NCI-H1048 (cell line): ENCODE measurements at places on chromosomes 3 and 15.

DNA sequence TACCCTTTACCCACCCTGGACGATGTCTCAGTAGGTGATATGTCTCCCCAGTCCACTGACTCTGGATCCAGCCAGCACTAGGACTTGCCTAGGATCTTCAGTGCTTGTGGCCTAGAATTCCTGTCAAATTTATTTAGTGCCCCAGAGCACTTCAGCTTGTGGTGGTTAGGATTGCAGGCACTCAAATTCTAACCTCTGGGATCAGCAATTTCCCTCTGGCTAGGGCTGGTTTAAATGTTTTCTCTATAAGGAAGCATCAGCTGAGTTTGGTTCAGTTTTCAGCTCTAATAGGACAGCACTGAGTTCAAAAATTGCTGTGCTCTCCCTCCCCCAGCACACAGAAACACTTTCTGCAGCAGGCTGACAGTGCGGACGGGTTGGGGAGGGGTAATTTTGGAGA lies 8.1 kb downstream of the OR5H6 start:
- DNase-seq = no peak

GRCh38 chr3:108378153-108378951 lies 82.0 kb downstream of the HHLA2 start:
- no peak for DNase-seq

DNA sequence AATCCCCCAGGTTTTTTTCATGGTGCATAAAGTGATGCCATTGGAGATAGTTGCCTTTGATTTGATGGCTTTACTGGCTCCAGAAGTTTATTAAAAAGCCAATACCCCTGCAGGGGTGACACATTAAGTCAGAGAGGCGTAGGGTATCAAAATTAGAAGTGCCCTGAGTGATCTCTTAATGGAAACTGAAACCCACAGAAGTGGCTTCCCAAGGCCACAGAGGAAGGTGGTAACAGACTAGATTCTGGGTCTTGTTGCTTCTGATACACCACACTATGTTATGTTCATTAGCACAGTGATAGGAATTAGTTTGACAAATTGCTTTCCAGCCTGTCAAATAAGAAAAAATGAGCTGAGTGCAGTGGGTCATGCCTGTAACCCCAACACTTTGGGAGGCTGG lies 112.3 kb downstream of the IQCH start:
- DNase-seq = no peak

DNA sequence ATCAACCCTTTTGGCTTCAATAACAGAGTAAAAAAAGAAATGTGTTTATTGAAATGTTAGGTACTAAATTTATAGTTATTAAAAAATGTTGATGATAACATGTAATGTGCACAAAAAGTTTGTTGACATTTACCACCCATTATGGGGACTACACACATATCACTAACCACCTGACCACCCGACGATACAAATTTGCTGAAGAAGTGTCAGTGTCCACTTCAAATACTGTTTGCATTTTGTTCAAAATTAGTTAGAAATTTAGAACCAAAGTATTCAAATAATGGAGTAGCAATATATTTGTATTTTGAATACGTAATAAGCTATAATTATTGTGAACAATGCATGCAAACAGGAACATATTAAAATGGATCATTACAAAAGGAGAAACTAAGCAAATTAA lies 54.4 kb downstream of the KCNH8 start:
- no peak for DNase-seq

DNA sequence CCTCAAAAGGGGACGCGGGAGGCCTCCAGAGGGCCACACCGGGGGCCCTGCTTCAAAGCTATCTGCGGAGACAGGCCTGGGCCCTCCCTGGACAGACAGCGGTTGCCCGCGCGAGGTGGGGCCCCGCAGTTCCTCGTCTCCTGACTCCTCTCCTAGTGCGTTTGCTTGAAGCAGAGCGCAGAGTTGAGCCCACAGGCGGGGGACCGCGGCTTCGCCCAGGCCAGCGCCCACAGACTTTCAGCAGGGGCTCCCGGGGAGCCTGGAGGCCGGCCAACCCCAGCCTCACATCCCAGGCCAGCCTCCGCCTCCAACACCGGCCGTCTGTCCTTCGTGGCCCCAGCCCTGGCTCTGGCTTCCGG lies 540 bp upstream of the ADAMTS7 start:
- DNase-seq = no peak

DNA sequence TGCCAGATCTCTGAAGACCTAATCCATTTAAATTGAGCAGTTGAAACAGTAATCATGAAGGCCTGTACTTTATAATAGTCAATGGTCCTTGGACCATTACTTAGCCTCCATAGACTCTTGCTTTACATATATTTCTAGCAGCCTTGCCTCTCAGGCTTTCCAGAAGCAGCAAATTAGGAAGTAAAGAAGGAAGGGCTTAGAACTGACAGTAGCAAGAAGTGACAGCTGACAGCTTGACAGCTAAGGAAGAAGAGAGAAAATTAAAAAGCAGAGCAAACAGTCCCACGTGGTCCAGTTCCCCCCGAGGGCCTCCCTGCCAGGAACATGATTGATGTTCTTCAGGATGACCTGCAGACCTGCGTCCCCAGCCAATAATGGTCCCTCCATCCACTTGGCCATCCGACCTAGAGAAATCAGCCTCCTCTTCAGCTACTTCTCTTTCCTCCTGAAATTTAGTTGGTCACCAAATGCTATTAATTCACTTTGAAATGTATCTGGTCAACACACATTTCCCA lies 15.0 kb upstream of the PSMD6 start:
- DNase-seq = no peak

DNA sequence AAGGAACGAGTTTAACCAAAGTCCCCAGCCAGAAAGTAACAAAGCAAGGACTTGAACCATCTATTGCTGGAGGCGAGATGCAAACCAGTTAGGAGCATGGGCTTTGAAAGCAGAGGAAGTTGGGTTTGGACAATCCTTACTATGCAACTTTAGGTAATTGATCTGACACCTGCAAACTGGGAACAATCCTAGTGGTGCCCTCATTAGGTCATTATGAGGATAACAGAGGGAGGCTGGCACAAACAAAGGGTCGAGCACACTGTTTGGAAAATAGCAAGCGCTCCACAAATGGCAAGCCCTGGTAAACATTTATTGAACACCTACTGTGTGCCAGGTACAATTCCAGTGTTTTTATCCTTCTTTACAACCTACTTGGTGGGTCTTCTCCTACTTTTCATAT lies 45.6 kb downstream of the WNT5A start:
- no peak for DNase-seq

GRCh38 chr15:64249406-64249805 lies 86.6 kb upstream of the PPIB start:
- DNase-seq = no peak

DNA sequence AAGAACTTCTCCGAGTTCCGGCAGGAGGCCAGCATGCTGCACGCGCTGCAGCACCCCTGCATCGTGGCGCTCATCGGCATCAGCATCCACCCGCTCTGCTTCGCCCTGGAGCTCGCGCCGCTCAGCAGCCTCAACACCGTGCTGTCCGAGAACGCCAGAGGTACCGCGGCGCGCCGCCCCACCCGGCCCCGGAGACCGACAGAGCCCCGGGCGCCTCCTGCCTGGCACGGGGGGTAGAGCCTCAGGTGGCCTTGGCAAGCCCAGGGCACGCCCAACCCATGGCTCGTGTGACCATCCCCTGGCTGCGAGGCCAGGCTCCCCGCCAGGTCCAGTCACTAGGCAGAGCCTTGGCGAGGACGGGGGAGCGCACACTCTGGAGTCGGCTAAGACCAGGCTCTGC lies 134.1 kb downstream of the LRRK1 start:
- no peak for DNase-seq

- DNase-seq = no peak
Observed at GRCh38 chr15:36666228-36666905, 86.9 kb downstream of the CDIN1 start.

DNA sequence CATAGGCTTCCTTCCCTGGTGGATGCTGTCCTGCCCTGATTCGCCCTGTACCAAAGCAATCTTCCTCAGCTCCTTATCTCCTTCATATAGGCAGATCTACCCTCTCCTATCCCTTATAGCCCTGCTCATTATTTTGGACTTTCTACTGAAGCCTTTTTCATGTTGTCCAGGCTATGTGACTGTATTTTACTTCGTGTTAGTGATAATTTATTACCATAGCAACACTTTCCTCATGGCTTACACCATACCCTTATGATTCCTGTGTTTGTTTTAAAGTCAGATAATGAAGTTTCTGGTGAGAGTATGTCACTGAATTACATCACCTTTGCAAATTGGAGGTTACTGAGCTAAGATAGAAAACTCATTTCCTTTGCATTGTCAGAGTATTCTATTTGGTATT lies 352.6 kb downstream of the NLGN1 start:
- no peak for DNase-seq

GRCh38 chr3:184180165-184180564 lies 5.5 kb downstream of the AP2M1 start:
- no peak for DNase-seq

DNA sequence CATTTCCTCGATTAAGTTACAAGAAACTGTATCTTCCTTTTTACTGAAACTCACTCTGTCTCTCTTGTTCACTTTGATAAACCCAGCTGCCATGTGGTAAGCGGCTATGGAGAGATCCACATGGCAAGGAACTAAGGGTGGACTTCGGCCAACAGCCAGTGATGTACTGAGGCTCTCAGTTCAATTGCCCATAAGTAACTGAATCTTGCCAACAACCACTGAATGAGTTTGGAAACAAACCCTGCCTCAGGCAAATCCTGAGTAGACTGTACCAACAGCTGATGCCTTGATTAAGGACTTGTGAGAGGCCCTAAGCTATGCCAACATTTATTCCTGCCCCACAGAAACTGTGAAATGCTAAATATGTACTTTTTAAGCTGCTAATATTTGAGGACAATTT lies 433.5 kb downstream of the PLOD2 start:
- no peak for DNase-seq

DNA sequence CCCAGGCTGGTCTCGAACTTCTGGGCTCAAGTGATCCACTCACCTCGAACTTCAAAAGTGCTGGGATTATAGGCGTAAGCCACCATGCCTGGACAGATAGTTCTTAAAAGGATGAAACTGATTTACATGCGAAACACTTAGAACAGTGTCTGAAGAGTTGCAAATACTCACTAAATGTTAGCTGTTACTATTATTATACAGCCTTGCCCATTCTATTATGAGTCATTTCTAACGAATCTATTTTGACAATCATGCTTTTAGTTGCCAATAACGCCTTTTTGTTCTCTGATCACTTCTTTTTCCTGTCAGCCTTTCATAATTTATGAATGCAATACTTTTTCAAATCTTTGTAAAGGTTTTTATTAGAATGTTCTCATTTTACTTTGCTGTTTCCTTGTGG lies 112.7 kb downstream of the SNRK start:
- DNase-seq = no peak

DNA sequence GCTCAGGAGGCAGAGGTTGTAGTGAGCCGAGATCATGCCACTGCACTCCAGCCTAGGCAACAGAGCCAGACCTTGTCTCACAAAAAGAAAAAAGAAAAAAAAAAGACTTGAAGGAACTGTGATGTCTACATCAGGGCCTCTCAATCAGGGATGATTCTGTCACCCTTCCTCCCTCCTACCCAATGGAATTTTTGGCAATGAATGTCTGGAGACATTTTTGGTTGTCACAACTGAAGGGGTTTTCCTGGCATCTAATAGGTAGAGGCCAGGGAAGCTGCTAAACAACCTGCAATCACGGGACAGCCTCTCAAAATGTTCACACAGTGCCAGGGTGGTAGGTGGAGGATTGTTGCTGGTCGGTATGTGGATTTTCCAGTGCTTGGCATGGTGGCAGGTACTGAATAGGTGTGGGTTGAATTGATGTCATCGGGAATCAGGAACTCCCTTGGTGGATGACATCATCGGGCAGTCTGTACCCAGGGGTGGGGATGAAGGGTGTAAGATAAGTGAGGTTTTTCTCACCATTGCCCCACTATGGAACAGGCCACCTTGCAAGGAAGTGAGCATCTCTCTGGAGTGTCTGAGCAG lies 71.3 kb downstream of the MESD start:
- no peak for DNase-seq

- DNase-seq = no peak
Observed at GRCh38 chr3:159263750-159264553, 462.1 kb downstream of the MFSD1 start.

- no peak for DNase-seq
Observed at GRCh38 chr3:108053067-108053466, 37.8 kb downstream of the CD47 start.

DNA sequence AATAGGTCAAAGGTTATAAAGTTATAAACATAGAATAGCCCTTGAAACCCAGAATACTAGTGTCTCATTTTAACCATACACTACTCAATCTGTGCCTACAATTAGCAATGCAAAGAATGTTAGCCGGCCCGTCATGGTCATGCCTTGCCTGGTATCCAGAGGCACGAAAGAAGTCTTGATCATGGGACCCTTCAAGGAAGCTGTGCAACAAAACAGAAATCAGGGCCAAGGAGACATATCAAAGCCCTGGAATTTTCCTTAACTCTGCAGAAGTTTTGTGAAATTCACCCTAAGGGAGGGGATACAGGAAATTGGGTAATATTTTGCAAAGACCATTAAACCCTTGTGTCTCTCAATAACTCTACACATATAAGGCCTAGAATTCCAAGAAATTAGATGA lies 482.4 kb downstream of the ROBO1 start:
- no peak for DNase-seq

GRCh38 chr3:107920538-107920937 lies 170.3 kb downstream of the CD47 start:
- DNase-seq = no peak

DNA sequence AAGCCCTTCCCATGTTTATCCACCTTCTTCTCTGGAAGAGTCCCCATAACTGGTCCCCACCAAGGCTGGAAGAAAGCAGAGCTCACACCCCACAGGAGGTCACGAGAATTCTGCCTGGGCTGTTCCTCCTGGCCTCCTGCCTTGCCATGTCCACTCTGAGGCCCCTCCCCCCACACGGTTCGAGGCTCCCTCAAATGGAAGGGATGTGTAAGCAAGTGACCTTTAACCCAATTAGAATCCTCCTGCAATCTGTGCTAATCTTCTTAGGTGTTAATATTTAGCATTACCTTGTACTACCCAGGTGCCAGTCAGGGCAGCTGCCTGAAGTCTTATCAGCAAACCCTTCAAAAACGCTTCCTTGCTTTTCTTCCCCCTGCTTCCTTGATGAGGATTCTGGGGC lies 32.4 kb upstream of the DYNC1LI1 start:
- DNase-seq = no peak

GRCh38 chr15:32849769-32850668 lies 132.2 kb downstream of the GREM1 start:
- DNase-seq = no peak

DNA sequence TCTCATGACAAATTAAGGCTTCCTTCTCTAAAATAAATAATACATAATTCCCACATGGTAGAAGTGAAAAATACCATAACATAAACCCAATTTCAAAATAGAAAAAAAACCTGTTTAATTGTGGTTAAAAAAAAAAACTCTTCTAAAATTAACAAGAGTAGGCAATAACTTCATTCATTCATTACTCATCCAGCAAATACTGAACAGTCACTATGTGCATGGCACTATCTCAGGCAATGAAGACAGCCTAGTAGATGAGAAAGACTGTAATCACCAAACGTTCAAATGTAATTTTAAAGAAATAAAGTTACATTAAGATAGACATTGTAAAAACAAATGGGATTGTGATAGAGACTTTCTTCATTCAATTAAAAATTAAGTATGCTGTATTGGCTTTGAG lies 43.4 kb downstream of the TFDP2 start:
- DNase-seq = no peak

- DNase-seq = no peak
Observed at GRCh38 chr15:78749831-78750230, 61.4 kb downstream of the ADAMTS7 start.

GRCh38 chr3:21405671-21406667 lies 345.0 kb downstream of the ZNF385D start:
- DNase-seq = no peak

- no peak for DNase-seq
Observed at GRCh38 chr15:99616773-99617342, 51.1 kb downstream of the MEF2A start.
